ENCODE measurements at places on chromosomes 6 and 20.

DNA sequence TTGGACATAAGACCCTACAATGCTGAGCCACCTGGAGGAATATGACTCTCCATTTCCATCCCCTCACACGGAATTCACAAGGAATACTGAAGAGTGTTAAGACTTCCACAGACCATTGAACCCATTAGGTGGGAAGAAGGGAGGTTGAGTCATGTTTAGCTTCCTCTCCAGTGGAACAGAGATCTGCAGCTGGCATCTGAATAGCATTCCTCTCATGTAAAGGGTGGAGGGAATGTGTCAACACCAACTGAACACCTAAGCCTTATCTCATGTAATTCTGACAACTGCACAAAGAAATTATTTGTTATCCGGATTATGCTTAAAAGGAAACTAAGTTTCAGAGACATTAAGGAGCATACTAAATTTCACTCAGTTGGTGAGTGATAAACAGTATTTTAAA, 705.9 kb downstream of the MAFB start:
- DNase-seq, result no peak

DNA sequence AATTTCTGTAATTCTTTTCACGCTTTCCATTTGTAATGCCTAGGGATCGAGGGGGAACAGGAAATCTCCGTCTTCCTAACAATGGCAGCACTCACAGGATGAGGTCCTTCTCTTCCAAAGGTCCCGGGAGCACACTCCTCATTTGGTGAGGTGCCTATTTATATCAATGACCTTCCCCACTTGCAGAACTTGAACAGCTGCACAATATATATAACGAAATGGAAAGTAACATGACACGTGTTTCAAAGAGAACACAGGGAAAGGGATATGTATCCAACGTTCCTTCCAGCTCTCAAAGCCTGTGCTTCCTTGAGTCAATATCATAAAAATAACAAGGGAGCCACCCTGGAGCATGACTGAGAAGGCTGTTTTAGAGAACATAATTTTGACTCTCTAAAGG, 78.6 kb upstream of the RBM24 start:
- DNase-seq, result no peak

GRCh38 chr6:23365732-23366131, 760.3 kb upstream of the NRSN1 start:
- no peak for DNase-seq

DNA sequence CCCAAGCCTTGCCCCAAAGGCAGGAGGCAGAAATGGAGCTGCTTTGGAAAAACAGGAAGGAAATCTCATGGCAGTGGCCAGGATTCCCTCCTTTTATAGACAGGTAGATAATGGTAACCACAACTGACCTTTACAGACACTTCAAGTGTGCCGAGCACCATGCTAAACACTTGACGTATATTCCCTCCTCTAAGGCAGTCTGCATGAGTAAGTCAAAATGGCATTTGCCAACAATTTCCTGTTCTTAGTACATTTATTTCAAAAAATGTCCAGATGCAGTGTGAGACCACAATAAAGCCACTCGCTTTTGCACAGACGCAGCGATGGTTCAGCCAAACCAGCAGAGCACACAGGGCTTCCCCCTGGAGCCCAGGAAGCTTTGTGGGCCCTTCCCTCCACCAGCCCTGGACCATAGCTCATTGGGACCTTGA, 16.5 kb upstream of the GPR6 start:
- DNase-seq, result peak; percentile 5
